Progenitor cell of endocrine pancreas (in vitro differentiated cells): ENCODE measurements at places on chromosomes 3 and 15. TPM values are rescaled to one million over a fixed set of nuclear protein-coding genes. Genes with fewer than 3 reads are reported as not detected.

Gene PAK6
- 13.2 and 13.8 TPM in 2 replicates for total RNA-seq

- no peak overlapping the region for H3K27ac ChIP-seq
- peaks cover 16% of the 10 kb centered on the region for H3K27me3 ChIP-seq
- H3K36me3 ChIP-seq = no peaks in the 10 kb centered on the region
- no peak overlapping the region for H3K4me3 ChIP-seq
- peaks cover 18% of the 10 kb centered on the region for H3K4me1 ChIP-seq
- DNase-seq = no peak
These were observed 272.8 kb upstream of the RORA start for GRCh38 chr15:61501815-61502389.

Gene SOX14
- total RNA-seq = not detected in 2 replicates

DNA sequence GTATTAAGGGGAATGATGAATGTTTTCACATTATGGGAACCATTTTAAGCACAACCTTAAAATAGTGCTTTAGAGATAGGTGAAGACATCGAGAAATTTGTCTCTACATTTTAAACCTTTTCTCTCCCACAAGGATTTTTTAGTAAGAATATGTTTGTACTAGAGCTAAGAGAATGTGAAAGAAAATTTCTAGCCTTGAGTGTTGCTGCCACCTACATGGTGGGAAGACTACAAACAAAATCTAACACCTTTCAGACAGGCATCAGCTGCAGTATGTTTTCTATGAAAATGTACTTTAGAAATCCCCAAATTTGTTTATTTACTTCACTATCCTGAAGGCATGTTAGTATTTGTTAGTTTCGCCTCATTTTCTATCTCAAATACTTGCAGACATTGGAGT lies 247.4 kb downstream of the WDR72 start:
- H3K27me3 ChIP-seq = no peaks in the 10 kb centered on the region
- no peak for DNase-seq
- H3K4me1 ChIP-seq = peaks cover 20% of the 10 kb centered on the region
- no peak overlapping the region for H3K4me3 ChIP-seq
- peaks cover 16% of the 10 kb centered on the region for H3K36me3 ChIP-seq

DNA sequence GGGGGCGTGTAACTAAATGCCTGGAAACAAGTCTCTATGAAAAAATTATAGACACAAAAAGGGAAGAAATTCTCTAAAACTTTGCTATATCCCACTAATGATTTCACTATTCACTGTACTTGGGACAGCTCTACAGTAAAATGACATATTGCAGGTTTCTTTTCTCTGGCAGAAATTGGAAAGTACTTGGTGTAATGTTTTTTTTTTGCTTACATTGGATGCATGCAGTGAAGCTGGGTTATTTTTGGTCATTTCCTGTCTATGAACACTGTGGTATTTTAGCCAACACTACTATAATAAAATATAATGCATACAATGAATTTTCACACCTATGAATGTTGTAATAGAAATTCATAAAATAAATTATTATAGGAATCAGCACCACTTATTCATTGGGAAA lies 109.7 kb downstream of the LRRC49 start:
- peaks cover 17% of the 10 kb centered on the region for H3K36me3 ChIP-seq
- no peak for DNase-seq
- H3K4me3 ChIP-seq = no peak overlapping the region
- H3K27me3 ChIP-seq = no peaks in the 10 kb centered on the region
- no peaks in the 10 kb centered on the region for H3K4me1 ChIP-seq
